ENCODE measurements at places on chromosomes 2 and 18.

DNA sequence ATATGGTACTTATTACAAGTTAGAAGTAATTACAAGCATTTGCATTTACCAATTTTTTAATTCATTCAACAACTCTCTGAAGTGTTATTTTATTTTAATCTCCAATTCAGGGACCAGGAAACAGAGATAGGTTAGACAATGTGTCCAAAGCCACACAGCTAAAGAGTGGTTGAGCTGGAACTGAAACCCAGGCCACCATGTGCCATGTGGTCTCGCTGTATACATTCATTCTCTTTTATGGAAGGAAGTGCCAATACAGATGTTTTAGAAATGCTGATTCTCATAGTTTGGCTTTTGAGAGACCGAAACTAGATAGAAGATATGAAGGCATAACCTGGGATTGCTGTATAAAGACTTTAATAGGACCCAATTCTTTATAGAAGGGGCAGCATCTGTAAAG lies 684.6 kb upstream of the ID2 start:
- no peak for DNase-seq

DNA sequence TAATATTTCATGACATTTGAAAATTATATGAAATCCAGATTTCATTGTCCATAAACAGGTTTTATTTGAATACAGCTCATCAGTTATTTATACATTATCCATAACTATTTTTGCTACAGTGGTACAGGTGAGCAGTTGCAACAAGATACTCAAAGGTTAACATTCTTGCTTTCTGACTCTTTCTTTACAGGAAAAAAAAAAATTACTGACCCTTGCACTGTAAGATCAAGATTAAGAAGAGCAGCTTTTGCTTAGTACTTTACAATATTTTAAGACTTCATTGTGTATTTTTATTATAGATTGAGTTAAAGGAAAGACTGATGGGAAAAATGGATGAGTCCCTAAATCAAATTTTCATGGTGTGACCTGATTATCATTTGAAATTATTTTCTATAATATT lies 11.2 kb downstream of the ETAA1 start:
- DNase-seq, result no peak

DNA sequence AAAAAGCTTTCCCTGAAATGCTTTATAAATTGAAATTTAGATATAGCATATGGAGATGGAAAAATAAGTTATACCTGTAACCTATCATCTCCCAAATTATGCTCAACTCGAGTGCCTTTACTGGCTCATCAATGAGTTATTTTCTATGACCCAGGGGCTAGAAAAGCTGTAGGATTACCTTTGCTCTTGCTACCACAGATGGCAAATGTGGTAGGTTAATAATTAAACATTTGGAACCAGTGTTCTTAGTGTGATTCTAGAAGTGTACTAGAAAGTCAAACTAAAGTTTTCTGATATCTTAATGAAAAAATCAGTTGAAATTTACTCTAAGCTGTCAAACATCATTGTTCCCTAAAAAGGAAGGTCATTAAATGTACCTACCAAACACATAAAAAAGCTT lies 22.5 kb downstream of the ALS2 start:
- no peak for DNase-seq

DNA sequence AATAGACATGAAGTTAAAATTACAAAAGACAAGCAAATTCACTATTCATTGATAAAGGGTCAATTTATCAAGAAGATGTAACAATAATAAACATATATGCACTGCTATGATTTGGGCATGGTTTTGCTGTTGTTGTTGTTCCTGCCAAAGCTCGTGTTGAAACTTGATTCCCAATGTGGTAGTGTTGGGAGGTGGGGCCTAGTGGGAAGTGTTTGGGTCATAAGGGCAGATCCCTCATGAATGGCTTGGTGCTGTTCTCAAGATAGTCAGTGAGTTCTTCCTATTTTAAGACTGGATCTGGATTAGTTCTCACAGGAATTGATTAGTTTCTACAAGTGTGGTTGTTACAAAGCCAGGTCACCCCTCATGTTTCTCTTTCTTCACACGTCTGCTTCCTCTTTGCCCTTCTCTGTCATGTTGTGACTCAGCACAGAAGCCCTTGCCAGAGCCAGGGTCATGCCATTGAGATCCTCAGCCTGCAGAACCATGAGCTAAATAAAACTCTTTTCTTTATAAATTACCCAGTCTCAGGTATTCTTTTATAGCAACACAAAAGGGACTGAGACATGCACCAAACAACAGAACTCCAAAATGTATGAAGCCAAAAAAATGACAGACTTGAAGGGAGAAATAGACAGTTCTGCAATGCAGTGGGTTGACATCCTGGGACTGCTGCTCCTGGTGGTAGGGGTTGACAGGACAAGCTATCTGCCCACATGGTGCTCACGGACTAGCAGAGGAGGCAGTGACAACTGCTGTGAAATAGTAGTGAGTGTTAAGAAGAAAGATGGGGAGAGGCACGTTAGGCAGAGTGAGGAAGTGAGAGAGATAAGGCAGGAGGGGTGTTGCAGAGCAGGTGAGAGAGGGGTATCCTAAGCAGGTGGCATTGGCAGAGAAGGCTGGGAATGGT lies 18.6 kb upstream of the SKA1 start:
- DNase-seq, result no peak

GRCh38 chr2:240232264-240232915 lies 91.9 kb upstream of the OTOS start:
- DNase-seq, result peak; percentile 17

DNA sequence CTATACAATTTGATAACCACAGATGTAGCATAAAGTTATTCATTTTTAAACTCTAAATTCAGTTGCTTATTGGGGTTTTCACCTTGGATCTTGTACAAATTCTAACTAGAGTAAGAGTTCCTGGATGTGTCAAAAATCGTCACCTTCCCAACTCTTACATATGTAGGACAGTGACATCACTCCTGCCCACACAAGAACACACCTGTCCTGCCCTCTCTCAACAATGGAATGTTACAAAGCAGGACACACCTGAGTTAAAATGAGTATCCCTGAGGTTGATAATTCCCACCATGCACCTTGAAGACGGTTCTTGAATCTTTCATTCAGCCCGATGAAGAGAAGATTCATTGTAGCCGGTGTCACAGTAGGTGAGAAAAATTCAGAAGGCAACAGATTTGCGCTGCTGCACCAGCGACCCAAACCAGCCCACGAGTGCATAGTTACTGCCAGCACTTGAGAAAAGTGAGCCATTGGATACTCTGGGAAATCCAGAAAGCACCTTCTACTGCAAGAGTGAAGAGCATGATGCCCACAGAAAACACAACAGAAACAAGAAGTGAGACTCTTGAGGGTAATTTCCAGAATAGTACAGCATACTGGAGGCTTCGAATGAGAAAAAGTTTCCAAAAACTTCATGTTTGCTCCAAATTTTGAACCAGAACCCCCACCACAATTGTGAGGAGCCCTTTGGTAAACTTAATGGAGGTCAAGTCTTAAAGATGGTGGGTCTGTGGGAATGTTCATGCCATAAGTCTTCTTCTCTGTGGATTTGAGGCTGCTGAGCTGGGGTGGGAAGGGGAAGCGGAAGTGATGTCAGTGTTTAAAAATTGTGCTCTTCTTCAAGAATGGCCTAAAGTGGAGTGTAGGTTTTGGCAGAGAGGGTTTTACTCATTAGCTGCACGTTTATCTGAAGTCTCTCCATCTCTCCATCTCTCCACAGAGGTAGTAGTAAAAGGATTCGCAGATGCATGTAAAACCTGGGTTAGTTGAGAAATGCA lies 34.7 kb upstream of the ADAM23 start:
- no peak for DNase-seq

DNA sequence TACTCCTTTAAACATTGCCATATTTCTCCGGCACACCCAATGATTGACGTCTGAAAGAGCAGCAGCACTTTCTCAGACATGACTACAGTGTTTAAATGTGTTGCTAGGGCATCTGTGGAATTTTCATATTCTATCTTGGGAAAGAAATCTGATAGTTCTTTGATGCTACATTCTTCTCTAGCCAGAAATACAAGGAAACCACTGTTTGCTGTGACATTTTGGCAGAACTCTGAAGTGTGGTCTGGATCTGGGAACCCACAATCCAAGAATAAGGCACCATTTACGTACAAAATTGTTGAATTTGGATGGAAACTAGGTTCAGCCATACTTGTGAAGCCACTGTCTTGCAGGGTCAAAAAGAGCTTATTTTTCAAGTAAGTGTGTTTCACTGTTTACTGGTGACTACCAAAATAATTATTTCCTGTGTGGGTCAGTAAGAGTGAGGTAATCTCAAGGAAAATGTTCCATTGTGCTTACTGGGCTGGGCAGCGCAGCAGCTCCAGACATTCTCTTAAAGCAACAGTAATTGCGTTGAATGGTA lies 21.3 kb upstream of the CD28 start:
- DNase-seq, result no peak

DNA sequence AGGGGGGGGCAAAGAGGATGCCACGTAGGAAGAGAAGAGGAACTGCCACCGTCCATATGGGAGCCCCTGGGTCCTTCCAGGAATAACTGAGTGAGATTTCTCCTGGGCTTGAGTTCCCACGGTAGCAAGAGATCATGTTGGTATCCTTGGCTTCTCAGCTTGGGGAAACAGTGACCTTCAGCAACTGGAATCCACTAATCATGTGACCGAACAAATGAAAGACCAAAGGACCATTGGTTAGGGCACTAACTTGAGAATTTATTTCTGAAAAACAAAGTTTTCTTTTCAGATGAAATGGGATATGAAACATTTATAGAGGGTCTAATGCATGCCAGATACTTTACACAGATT lies 259.4 kb upstream of the ID2 start:
- DNase-seq, result no peak

GRCh38 chr2:170488807-170489206 lies 226.3 kb upstream of the SP5 start:
- no peak for DNase-seq

- no peak for DNase-seq
Observed at GRCh38 chr2:27051902-27052645, 606 bp downstream of the AGBL5 start.

GRCh38 chr18:38644875-38645641 lies 1079.5 kb upstream of the CELF4 start:
- DNase-seq, result no peak

GRCh38 chr2:170073288-170073687 lies 104.7 kb upstream of the MYO3B start:
- no peak for DNase-seq

- DNase-seq, result no peak
Observed at GRCh38 chr2:157487747-157488146, 43.9 kb upstream of the CYTIP start.

DNA sequence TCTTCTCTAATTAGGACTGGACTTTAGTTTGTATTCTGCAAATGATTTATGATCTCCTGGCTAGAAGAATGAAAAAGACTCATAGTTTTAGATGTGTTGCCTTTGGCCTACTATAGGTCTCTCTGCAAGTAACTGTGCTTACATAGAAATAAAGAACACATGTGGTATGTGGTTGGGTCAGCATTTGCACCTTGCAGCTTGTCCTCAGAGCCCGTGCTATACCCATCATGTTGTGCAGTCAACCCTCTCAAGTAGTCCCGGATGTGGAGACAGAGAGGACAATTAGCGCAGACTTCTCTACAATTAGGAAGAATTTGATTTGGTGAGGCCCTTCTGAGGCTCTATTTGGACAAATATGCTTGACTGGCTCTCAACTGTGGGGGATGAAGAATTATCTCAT lies 203.7 kb upstream of the ITGA4 start:
- DNase-seq, result no peak

DNA sequence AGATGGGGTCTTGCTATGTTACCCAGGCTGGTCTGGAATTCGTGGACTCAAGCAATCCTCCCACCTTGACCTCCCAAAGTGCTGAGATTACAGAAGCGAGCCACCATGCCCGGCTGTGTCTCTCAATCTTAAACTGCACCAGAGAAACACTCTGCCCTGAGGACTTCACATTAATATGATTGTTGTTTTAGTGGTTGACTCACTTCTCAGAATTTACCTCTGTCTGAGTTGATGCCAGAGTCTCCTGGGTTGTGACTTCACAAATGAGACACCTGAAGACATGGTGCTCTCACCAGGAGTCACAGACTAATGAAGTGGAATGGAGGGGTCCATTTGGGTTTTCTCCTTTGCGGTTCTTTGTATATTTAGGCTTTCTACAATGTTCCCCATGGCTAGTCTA lies 61.0 kb upstream of the TGIF1 start:
- no peak for DNase-seq

DNA sequence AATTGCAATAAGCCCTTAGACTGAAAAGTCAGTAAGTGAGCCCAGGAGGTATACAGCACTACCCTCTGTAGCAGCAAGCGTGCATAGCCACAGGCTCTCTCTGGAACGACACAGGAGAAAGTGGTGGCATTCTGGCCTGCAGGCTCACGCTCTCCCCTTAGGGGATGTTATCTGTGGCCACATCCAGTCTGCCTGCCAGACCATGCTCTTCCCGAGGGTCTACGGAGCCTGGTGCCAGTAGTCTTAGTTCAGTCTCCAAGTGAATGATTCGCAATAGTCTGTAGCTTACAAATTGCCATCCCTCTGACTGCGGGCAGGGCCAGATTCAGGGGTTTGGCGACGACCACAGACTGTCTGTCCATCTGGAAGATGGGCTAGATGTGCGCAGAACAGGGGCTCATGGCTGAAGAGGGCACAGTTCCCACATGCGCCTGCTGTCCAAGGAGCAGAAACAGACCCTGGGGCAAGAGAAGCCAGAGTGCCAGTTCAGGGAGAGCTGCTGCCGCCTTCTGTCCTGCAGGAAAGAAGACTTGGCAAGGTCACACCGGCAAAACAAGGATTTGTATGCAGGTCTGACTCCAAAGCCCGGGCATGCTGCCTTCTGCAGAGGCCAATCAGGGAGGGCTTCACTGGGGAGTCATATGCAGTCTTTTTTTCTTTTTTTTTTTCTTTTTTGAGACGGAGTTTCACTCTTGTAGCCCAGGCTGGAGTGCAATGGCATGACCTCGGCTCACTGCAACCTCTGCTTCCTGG lies 3.5 kb upstream of the KLF11 start:
- no peak for DNase-seq

DNA sequence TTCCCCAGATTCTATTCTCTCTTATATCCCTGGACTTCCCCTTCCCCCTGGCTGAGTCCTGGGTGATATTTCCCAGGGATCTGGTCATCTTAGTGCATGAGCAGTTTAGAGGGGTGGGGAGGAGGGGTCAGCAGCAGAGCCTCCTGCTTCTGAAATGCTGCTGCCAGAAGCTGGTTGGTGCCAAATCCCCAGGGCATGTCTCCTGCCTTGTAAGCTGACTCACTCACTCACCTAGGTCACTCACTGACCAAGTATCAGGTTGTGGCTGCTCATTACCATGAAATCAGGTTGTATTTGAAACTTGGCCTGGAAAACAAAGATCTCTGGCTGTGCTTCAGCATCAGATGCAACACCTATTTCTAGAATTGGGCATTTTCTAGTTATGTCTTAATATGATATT lies 14.3 kb downstream of the GPR39 start:
- DNase-seq, result no peak

DNA sequence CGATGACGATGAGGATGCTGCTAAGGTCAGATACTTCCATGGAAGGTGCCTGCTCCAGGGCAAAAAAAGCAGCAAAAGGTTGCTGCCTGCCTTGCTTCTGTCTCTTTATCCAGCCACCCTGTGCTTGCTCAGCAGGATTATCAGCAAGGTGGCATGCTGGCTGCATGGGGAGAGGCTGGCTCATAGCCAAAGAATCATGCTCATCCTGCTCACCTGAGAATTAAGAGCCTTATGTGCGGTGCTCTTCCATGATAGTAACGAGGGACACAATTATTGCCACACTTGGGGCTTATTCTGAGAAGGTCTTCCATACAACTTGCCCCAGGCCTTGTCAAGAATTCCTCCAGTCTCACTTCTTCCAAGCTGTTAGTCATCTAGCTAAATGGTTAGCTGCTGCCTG lies 60.4 kb upstream of the SEC11C start:
- DNase-seq, result no peak

GRCh38 chr2:230174466-230174865 lies 45.3 kb downstream of the SP110 start:
- DNase-seq, result no peak

GRCh38 chr2:48721158-48721557 lies 34.4 kb downstream of the LHCGR start:
- DNase-seq, result no peak
